ENCODE measurements at places on chromosomes 7 and 10. TPM values are rescaled to one million over a fixed set of nuclear protein-coding genes. Genes with fewer than 3 reads are reported as not detected.

FAM13C gene
- polyA plus RNA-seq = 7.2 TPM

DNA sequence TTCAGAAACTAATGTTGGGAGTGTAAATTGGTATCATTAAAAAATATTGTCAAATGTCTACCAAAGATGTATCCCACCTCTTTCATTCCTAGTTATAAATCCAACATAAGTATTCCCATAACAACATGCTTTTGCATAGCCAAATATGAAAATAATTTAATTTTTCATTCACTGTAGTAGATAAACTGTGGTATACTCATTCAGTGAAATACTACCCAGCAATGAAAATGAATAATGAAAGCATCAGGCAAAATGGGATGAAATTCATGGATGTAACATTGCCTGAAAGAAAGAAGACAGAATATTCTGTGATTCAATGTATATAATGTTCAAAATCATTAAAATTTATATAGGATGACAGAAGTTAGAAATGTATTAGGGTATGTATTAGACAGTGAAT is 629.0 kb upstream of the MBL2 start:
- no peak for DNase-seq

- DNase-seq = no peak
Measured at GRCh38 chr7:99459087-99459486, 6.9 kb downstream of the ATP5MF start.

GRCh38 chr10:119616882-119617570 is 20.3 kb upstream of the TIAL1 start:
- DNase-seq = no peak

GRCh38 chr10:112977426-112977898 is 27.4 kb downstream of the TCF7L2 start:
- no peak for DNase-seq

- DNase-seq = no peak
Measured at GRCh38 chr10:91975438-91975837, 51.9 kb downstream of the BTAF1 start.

- no peak for DNase-seq
Measured at GRCh38 chr10:113524539-113525490, 28.0 kb upstream of the HABP2 start.

- DNase-seq = no peak
Measured at GRCh38 chr7:137747359-137748031, 99.3 kb downstream of the DGKI start.

TRIL gene
- polyA plus RNA-seq = 51.4 TPM

PTPRN2 gene
- polyA plus RNA-seq = 7.4 TPM

GRCh38 chr7:96199421-96199820 is 122.5 kb downstream of the SLC25A13 start:
- DNase-seq = no peak

DNA sequence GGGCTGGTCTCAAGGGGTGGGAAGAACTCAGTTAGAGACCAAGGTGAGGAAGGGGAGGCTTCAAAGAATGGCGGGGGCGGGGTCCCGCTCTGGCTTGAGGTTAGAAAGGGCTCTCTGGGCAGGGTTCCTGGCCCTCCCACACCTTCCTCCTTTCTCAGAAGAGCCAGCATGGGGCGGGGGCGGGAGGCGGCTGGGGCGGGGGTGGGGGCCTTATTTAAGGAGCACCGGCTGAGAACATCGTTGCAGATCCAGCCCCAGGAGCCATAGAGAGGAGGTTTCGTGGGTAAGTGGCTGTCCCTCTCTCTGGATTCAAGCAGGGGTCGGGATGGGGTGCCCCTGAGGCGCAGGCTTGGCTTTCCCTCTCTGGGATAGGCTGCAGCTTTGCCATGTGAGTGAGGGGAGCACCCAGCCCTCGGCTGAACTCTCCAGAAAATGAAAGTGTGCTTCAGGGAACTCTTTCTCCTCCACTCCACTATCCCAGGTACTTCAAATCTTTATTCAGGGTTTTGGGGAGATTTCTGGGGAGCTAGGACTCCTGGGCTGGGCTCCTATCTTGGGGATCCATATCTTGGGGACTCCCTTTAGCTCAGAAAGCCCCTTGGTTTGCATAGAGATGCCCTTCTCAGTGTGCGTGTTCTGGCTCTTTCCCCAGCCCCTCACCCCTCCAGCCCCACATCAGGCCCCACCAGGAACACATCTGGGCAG is 3.3 kb upstream of the CUEDC2 start:
- DNase-seq = no peak
